Prostate gland (tissue), 2 donors: ENCODE measurements at places on chromosomes 2 and 18. TPM values are rescaled to one million over a fixed set of nuclear protein-coding genes. Genes with fewer than 3 reads are reported as not detected.
A peak's percentile ranks its signal among the peaks of the same experiment; 100 is the strongest.

ABCB11 gene
- 1.2 TPM for total RNA-seq

PLEKHH2 gene
- total RNA-seq = 25.2 TPM

CHST9 gene
- 19.3 TPM for total RNA-seq

CERKL gene
- 3.9 TPM for total RNA-seq

GALR1 gene
- 0.14 TPM for total RNA-seq

PAIP2B gene
- 12.8 TPM for total RNA-seq

GFPT1 gene
- 27.4 TPM for total RNA-seq

E2F6 gene
- total RNA-seq = 14.2 TPM

GAREM1 gene
- total RNA-seq = 9.5 TPM

LIMS2 gene
- total RNA-seq = 63.2 TPM

ZNF385B gene
- 4.9 TPM for total RNA-seq

ALPG gene
- total RNA-seq = not detected

DNA sequence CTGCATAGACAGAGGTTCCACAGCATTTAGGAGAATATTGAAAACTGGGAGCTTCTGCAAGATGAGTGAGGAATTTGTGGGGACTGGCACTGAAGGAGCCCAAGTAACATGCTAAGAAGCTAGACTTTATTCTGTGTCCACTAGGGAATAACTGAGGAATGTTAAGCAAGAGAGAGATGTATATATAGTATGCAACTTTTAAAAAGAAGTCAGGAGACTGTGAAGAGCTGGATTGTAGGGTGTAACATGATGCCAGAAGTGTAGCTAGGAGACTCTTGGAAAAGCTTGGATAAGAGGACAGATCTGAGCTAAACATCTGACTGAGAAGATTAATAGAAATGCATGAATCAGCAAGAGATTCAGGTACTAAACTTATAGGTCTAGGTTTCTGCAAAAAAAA is 270.6 kb upstream of the MMADHC start:
- no peak for DNase-seq

GRCh38 chr2:109396202-109397180 is 217.3 kb downstream of the SEPTIN10 start:
- no peak for DNase-seq

DNA sequence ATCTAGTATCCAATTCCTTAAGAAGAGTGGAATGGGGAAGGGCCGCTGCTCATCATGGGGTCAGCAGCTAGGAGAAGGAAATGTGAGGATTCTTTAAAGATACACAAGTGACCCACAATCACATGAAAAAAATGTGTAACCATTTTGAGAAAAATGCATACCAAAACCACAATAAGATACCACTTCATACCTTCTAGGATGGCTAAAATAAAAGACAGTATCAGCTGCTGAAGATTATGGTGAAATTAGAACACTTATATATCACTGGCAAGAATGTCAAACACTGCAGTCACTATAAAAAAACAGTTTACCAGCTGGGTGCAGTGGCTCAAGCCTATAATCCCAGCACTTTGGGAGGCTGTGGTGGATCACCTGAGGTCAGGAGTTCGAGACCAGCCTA is 67.9 kb downstream of the C2orf74 start:
- no peak for DNase-seq

DNA sequence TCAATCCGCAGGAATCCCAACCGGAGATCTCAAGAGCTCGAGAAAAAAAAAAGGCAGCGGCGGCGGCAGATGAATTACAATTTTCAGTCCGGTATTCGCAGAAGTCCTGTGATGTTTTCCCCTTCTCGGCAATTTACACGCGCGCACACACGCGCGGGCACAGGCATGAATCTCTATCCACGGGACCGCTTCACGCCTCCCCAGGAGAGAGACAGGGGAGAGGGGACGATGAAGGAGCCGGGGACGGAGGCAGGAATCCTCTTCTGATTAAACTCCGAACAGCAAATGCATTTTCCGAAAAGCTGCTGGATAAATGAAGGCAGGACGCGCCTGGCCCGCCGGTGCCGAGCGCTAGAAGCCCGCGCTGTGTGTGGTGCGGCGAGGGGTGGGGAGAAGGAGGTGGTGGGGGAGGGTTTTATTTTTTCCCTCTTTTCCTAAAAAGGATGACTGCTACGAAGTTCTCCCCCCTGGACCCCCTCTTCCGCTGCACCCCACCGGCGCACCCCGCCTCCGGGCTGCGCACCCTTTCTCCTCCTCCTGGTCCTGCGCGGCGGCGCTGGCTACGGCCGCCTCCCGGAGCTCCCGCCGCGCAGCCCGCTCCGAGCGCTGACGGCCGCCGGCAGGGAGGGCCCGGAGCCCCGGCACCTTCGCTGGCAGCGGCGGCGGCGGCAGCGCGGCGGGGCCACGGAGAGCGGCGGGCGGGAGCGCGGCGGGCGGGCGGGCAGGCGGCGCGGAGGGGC is at the start of gene BCL2:
Gene BCL2 (minus strand): TSS at position 387 of the 740 bp plus-strand sequence.
- peak; percentile 26 for DNase-seq

DNA sequence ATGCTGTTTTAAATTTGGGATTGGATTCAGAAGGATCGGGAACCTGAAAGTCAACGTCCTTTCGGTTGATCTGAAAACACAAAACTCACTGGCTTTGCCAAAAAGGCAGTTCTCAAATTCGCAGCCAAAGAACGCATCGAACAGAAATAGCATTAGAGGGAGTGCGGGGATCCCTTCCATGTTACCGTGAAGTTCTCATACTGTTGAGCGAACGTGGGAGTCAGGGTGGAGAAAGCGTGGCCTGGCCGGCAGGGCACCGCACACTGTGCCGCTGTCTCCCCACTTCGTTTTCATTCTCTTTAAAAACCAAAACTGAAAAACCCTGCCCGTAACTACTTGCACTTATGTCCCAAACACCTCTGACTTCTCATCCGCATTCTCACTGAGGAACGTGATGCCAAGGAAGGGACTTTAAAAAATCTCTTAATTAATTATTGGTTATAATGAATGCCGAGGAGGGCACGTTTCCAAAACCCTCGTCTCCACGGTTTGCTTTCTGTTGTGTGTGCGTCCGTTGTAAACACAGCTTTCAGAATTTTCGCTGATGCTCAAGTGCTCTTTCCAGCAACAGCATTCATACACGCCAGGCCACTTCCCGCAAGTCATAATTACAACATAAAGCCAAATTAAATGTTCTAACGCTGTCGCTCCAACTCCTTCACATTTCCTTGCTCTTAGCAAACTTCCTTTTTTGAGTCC is 60.9 kb upstream of the TWIST2 start:
- no peak for DNase-seq

GRCh38 chr2:74497777-74498499 is 1.5 kb downstream of the LBX2 start:
- DNase-seq = no peak

DNA sequence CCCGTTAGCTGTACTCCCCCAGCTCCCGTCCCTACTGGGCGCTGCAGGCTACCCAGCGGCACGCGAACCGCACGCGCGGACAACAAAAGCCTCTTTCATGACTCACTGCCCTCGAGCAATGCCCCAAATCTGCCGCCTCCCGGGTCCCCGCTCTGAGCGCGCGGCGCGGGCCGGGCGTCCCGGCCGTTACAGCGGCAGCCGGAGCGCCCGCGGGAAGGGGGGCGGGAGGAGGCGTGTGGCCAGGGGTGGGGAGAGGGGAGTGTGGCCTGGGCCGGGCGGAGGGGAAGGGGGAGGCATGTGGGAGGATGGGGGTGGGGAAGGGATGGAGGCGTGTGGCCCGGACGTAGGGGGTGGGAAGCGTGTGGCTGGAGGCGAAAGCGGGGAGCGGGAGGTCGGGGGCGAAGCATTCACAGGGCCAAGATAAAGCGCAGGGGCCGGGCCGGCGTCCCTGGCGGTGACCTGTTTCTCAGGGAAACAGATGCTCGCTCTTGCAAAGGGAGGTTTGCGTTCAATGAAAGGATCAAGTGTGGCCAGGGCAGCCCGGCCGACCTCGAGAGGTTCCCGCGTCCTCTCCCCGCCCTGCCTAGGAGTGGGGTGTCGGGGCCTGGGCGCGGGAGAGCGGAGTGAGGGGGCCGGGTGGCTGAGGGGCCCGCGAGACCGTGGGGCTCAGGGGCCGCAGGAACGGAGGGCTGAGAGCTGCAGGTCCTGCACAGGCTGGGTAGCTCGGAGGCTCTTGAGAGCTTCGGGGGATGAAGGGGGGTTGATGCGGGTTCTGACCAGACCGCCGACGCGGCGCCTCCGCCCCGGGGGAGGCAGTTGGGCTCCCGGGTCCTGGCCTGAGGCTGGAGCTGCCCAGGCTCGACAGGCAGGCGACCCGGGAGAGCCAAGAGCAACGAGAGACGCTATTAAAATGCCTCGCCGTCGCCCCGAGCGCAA is 3.5 kb upstream of the NEUROD1 start:
- DNase-seq = no peak

DNA sequence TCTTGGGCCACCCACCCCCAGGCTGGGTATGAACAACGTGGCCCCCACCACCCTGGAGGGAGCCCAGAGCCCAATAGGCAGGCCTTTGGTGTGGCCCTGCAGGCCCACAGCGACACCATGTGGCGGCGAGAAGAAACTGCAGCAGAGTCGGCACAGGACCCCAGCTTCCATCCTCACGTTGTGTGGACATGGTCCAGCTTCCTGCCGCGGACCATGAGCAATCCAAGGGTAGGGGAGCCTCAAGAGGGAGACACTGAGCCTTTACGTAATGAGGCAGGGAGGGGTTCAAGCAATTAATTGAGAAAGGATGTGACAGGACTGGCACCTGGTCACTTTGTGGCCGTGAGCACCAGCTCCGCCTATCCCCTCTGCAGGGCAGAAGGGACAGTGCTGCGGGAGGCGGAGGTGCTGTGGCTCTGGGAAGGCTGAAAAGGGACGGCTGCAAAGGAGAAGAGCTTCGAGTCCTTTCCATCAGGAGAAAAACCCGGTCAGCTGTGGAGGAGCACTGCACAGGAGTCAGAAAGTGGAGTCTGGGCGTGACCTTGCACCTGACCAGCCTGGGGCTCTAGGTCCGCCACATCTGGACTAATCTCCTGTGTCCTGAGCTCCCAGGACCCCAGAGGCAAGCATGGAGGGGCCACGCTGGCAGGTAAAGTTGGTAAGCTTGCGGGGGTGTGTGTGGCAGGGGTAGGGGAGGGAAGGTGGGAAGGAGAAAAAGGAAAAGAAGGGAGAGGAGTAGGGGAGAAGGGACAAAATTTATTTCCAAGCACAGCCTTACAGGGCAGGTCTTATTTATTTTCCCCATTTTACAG is 44.9 kb downstream of the TMEM37 start:
- DNase-seq = peak; percentile 17

DNA sequence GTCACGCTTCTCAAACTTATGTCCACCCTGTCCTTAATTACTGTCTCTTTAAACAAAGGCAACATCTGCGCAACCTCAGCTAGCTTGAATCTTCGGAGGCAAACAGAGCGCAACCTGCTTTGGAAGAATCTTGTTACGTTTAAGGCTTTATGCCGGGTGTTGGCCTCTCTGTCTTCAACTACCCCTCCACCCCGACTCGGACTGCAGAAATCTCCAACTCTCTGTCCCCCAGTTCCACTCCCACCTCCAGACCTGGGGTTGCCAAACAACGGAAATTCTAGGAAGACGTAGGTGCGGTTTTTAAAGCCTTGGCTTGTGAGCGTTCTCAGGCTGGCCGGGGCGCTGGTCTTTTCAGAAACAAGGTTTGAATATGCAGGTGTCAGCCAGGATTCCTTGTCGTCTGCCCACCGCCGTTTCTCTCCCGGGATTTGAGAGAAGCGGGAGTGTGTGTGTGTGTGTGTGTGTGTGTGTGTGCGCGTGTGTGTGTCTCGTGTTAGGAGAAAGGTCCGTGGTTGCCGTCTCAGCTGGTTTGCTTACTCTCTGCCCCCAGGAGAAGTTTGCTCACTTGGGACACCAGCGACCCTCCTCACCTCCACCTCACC is 1.1 kb upstream of the ONECUT2 start:
- DNase-seq = no peak

DNA sequence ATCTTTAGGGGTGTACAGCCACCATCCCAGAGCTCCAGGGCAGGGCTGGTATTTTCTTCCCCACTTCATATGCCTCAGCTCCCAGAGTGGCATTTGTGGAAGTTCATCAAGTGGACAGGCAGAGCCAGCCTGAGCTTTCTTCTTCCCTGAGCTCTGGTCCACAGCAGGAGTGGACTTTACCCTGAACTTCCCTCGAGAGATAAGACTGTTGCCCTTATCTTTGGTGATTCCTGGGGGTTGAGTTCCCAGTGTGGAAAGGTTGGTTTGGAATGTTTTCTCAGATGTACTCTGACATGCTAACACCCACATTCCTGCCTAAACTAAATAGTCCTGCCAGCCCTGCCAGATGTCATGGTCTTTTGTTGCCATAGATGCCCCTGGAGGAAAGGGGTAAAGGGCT is 62.0 kb upstream of the LGALSL start:
- DNase-seq = no peak

DNA sequence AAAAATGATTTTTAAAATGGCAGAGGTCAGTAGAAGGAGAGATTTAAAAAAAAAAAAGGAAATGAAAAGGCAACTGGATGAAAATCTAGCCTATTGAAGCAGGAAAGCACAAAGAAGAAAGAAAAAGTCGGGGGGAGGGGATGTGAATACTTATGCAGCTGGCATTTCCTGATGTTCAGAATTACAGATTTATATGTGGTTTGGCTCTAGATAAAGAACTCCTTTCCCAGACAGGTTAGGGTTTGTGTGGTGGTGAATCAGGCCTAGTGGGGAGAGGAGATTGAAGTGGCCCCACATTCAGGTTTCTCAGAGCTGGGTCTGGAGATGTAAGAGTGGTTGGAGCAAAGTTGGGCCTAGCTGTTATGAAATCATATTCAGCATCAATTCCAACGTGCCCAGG is 394.4 kb downstream of the FIGN start:
- no peak for DNase-seq

DNA sequence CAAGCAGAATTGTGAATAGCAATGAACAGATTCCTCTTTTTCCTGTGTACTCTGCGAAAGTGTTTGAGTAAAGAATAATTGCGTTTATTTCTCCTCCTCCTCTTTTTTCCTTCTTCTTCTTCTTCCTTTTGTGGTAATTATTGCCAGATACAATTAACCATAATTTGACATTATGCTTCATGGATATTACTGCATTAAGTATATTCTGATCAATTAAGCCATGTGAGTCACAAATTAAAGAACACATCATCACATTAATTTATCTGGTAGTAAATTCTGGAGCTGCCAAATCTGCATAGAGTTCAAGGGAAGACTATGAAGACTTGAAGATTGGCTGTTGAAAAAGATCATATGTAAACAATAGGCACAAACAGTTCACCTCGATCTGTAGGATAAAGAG is 72.9 kb upstream of the TFPI start:
- no peak for DNase-seq

GRCh38 chr2:150570712-150571111 is 83.2 kb upstream of the RND3 start:
- no peak for DNase-seq

- DNase-seq = no peak
Measured at GRCh38 chr2:231450548-231450989, 13.7 kb downstream of the NCL start.

DNA sequence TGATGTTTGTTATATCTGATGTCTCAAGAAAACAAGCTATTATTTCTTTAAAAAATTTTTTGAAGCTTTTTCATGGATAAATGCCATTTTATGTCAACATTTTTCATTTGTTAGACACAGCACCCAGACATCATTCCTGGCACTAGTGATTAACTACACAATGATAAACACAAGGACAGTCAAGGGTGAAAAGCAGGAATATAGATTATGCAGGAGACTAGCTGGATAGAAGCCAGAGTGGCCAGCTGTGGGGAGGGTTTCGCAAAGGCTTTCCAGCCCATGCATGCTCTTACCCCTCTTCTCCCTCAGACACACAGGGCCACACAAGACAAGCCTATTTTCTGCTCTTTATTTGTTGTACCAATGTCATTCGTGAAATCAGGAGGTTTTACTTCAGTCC is 127.1 kb upstream of the TTC39C start:
- DNase-seq = no peak

- DNase-seq = no peak
Measured at GRCh38 chr2:232488721-232489300, 1.2 kb upstream of the ECEL1 start.

- DNase-seq = no peak
Measured at GRCh38 chr2:109531221-109531620, 82.5 kb downstream of the SEPTIN10 start.
